ENCODE measurements at places on chromosomes 11 and 22. TPM values are rescaled to one million over a fixed set of nuclear protein-coding genes. Genes with fewer than 3 reads are reported as not detected.

GRAP2 gene
- total RNA-seq = 3.5 TPM

NAALAD2 gene
- 0.98 TPM for total RNA-seq

DNA sequence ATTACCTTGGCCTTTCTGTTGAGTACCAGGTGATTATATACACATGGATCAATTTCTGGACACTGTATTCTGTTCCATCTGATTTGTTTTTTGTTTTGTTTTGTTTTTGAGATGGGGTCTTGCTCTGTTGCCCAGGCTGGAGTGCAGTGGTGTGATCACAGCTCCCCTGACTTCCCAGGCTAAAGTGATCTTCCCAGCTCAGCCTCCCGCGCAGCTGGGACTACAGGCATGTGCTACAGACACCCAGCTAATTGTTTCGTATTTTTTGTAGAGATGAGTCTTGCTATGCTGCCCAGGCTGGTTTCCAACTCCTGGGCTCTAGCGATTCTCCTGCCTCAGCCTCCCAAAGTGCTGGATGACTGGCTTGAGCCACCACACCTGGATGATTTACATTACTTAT is 19.0 kb downstream of the TCIRG1 start:
- no peak for DNase-seq

DNA sequence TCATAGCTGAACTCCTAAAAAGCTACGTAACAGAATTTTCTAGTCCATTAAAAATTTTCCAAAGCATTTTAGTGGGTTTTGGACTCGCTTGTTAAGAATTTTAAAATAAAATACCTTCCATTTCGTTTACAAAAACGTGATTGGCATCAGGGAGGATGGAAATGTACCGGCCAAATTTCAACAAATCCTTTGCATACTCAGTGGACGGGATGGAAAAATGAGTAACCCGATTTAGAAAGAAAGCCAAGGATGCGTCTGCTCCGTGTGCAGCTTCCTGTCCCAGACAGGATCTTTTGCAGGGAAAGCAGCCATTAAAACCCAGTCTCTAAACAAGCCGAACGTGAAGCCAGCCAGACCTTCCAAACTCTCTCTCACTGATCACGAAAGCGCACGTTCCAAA is 15.6 kb downstream of the TMEM184B start:
- no peak for DNase-seq

- no peak for DNase-seq
Measured at GRCh38 chr11:20053572-20053971, 106.7 kb downstream of the DBX1 start.
